GOT3 (cell line): ENCODE measurements at places on chromosomes 2 and 18.
A peak's percentile ranks its signal among the peaks of the same experiment; 100 is the strongest.

DNA sequence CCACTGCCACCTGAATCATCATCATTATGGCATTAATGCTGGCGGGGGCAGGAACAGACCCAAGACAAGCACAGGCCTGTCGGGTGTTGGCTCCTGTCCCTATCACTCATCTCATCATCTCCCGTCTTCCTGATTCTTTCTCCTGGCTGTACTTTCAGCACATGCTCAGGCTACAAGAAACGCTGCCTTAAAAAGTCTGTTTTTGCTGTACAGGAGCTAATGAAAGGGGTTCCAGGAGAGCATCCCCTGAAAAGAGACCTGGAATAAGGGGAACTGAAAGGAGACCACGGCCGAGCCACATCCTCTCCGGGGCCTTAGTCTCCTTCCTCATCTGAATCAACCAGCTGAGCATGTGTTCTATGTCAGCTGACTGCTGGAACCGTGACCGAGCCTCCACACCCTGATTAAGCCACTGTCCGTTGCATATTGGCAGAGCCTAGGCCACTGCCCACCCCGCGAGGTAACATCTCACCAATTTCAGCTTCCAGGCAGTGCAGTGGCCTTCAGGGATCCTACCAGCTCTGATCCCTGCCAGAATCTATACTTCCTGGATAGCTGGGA, 62.6 kb downstream of the DNMT3A start:
- DNase-seq: no peak

DNA sequence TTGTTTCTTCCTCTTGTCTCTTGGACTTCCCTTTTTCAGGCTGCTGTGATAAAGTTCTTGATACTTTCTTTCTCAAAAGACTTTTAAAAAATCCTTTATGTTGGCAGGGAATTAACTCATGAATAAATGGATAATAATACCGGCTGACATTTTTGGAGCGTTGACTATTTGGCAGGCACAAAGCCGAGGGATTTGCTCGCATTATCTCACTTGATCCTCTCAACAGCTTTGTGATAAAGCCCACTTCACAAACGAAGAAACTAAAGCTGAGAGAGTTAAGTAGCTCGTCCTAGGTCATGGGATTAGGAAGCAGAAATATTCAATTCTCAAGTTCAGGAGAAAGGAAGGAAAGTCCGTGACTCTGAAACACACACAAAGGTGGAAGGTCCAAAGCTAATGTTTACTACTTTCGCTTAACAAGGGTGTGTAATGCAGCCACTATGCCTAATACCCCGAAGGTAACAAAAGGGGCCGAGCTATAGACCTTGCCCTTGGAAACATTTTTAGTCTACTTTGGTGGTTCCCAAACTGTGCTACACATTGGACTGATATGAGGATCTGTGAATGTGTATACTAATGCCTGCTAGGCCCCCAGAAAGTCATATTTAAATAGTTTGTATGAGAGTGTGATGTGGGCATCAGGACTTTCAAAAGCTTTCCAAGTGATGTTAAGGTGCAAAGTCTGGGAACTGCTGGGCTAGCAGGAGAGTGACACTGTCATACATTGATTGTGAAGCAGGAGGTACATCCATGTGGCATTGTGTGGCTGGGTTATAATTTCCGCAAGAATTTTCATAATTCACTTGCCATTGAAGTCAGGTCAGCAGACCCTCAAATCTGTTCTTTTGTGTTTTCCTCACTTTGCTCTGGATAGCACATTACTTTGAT, 508.4 kb downstream of the PLCL1 start:
- DNase-seq: no peak

- DNase-seq: no peak
These were observed 157.2 kb upstream of the SLC14A2 start for GRCh38 chr18:45458033-45458432.

DNA sequence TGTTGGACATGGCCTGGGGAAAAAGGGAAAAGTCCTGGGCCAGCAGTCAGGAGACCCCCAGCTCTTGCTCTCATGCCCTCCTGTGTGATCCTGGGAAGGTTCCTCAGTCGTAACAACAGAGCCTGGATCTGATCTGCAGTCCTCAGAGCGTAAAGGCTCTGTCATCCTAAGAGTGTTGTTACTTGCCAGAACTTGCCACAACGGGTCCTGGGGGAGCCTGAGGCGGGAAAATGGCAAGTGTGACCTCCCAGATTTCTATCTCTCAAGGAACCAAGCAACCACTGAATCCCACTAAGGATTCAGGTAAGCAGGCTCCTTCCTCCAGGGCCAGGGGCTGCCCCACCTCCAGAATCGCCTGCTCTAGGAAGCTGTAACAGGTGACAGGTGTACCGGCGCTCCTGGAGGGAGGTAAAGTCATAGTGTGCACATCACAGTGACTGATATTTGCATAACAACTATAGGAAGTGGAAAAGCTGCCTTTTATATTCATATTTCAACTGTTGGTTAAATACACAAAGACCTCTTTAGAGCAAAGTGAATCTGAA, 18.4 kb downstream of the HS1BP3 start:
- no peak for DNase-seq

DNA sequence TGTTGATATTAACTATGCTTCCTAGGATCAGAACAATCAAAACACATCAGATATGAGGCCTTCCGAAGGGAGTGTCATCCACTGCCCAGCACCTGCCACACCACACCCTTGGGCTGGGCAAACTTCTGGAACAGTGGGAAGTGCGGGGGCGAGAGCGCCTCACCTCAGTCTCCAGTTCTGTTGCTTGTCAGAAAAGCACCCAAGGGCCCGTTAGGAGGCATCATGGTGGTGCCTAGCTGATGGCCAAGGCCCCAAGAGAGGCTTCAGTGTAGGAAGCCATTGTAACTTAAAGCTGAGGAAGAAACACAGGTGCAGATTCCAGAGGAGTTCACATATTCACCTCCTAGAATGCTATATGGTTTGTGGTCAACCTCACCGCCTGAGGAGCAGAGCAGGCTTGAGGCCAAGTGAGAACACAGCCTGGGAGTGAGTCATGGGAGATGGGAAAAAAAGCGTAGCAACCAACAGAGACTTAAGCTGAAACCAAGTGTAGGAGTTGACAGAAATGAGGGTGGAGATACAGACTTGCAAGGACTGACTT, 85.1 kb upstream of the ATL2 start:
- peak; percentile 13 for DNase-seq

- DNase-seq: no peak
These were observed 1749.0 kb upstream of the CELF4 start for GRCh38 chr18:39314595-39314994.

DNA sequence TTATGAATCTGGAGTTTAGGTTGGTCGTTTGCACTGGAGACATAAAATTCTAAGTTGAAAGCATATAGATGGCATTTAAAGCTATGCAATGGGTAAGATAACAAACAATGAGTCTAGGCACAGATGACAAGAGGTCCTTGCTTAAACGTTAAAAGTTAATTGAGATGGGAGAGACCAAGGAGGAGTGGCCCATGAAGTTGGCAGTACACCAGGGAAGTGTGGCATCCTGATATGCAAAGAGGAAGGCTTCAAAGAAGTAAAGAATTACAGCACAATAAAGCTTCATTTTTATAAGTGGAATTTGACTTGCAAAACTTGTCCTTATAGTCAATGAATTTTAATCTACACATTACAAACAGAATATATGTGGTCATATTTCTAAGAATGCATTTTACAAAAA, 23.2 kb downstream of the UPP2 start:
- no peak for DNase-seq

DNA sequence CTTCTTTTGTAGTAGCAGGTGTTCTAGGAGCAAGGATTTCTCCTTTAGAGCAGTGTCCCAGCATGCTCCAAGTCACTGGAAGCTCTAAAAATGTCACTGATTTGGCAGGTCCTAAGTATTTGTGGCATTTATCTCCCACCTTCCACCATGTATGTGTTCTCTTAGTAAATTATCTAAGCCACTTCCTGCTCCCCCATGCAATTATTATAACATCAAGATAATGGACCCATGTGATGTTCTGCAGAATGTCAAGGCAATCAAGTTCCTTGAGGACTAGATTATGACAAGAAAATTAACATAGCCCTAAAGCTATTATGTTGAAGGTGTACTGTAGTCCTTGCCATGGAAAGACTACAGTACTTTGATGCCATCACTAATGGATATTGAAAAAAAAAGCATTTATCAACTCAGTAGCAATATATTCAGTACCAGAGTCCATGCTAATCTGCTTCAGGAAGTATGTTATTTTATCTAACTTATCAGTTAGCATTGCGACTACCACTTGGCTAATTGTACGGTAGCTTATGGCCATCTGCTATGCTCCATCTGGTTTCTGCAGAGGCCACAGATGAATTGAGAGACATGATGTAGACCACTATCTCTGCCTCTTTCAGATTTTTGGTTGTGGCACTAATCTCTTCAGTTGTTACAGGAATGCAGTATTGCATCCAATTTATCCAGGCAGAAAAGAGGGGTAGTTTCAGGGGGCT, 56.7 kb downstream of the GPR39 start:
- DNase-seq: no peak

DNA sequence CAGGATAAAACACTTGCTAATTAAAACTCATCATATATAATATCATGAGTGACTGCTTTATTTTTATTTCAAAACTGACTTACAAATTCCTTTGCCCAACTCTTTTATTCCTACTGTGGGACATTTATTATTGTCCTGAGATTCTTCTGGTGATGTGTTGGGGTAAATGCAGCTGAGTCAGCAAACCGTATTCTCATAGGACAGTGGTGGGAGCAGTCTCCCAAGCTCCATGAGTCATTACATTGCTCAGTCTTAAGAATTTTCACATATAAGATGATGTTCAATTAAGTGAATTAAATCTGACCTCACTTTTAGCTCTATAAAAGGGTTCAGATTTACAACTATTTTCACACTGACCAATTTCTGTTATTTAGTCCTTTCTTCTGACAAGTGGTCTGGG, 1530.7 kb downstream of the LRP1B start:
- no peak for DNase-seq

- no peak for DNase-seq
These were observed 522.9 kb downstream of the TMEM182 start for GRCh38 chr2:103284750-103285149.

GRCh38 chr18:56501896-56502295, 136.5 kb downstream of the TXNL1 start:
- no peak for DNase-seq

GRCh38 chr2:33893824-33894223, 294.7 kb upstream of the FAM98A start:
- DNase-seq: no peak

GRCh38 chr2:12714391-12715221, 2.1 kb upstream of the TRIB2 start:
- no peak for DNase-seq

DNA sequence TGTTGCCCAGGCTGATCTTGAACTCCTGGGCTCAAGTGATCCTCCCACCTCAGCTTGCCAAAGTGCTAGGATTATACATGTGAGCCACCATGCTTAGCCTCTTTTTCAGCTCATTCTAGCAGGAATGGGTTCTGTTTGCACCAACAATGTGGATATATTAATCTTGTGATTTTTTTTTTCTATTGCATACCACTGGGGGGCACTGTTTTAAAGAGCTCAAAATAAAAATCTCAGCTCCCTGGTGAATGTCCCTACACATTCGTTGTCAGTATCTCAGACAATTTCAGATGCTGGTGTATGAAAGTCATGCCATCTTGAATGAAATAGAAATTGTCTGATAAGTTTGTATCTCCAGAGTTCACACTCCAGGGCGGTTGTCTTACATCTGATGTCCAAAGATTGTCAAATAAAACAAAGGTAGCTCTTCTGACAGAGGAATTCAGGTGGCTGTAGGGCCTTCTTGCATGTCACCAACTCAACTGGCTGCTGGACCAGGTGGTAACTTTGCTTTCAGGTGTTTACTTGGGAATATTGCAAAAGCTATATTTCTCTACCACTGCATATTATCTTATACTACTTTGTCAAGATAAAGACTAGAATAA, 3.1 kb upstream of the MATN3 start:
- DNase-seq: no peak

DNA sequence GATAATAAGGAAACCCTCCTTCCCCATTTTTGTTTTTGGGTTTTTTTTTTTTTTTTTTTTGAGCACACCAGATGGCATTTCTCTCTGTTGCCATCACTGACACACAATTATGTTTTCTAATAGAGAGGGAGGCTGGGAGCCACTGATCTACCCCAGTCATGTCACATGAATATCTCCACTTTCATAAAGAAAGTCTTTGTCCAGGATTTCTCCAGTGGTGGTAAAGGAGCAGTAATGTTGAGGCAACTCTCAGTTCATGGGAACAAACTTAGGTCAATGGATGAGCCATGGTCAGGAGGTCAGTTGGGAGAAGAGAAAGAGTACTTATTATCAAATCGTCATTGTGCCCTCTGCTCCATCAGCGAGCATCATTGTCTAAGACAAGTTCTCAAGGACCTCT, 603.7 kb downstream of the ARHGAP15 start:
- no peak for DNase-seq

- no peak for DNase-seq
These were observed 460 bp upstream of the SEMA4F start for GRCh38 chr2:74653589-74653984.

DNA sequence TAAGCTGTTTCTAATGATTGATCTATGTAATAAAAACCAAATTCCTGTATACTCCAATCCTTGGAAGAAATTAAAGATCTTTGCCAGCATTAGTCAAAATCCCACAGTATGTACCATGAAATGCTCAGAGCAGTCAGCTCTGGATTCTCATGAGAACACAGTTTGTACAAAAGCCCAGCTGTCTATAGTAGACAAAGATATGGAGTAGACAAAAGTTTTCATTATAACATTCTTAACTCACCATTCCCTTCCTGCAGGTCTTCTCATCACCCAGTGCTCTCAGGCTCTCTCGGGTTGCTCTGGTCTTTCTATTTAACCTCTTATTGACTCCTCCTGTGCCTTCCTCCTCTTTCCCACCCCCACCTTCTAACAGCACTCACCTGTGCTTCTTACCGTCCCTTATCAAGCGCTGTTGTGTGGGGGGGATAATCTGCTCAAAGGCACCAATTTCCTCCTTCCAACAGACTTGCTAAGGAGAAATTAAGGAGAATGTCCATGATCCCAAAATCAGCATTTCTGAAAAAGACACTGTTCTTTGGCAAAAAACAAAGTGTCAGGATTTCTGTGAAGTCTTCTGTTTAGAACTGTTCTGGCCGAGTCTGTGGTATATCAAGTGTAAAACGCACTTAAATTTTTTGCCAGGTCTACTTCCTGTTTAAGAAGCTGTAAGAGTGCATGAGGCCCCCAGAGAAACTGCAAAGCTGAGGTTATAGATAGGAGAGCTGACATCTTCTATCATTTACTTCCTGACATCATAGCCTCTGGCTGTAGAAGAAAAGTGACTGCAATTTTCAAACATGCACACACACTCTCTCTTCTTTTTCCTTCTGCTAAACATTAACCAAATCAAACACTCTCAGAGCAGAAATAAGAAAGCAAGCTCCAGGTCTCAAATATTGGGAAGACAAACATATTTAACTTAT, 144.1 kb downstream of the EVA1A start:
- no peak for DNase-seq

- no peak for DNase-seq
These were observed 29.2 kb upstream of the MFF start for GRCh38 chr2:227295806-227296205.

- no peak for DNase-seq
These were observed 665 bp upstream of the HRH4 start for GRCh38 chr18:24459772-24460171.

- no peak for DNase-seq
These were observed 23.7 kb downstream of the NCAPH start for GRCh38 chr2:96359310-96359709.

GRCh38 chr2:23520256-23520655, 135.3 kb downstream of the KLHL29 start:
- DNase-seq: no peak

- DNase-seq: no peak
These were observed 143.5 kb downstream of the PKP4 start for GRCh38 chr2:158600155-158600802.

GRCh38 chr2:85672456-85672855, 4.5 kb upstream of the SFTPB start:
- DNase-seq: no peak
